ENCODE measurements at places on chromosomes 2 and 18. TPM values are rescaled to one million over a fixed set of nuclear protein-coding genes. Genes with fewer than 3 reads are reported as not detected.

DNA sequence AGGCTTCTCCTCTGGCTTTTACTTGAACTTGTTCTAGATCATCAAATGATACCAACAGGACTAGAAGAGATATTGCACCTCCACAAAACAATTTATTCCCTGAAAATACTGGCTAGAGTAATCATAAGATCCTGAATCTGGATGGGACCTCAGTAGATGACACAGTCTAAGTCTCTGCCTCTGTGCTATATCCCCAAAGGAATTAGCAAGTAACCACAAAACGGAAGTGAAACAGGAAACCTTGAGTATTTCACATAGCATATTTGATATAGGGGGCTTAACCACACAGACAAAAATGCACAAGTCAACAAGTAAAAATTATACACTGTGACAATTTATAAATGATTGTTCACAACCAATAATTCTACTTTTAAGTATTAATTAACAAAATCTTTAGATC, 456.9 kb upstream of the TNP1 start:
- peaks cover 5% of the 10 kb centered on the region for H3K27me3 ChIP-seq
- H3K36me3 ChIP-seq = no peaks in the 10 kb centered on the region
- peak; percentile 52 for DNase-seq
- peaks cover 13% of the 10 kb centered on the region for H3K4me1 ChIP-seq

- H3K4me1 ChIP-seq = peaks cover 55% of the 10 kb centered on the region
- peak; percentile 98 for DNase-seq
- peak overlapping the region; percentile 93 for H3K27ac ChIP-seq
- H3K4me3 ChIP-seq = no peak overlapping the region
These were observed 22.8 kb downstream of the GLI2 start for GRCh38 chr2:120758181-120759144.

The UBXN4 gene
- 41.8 TPM for total RNA-seq

DNA sequence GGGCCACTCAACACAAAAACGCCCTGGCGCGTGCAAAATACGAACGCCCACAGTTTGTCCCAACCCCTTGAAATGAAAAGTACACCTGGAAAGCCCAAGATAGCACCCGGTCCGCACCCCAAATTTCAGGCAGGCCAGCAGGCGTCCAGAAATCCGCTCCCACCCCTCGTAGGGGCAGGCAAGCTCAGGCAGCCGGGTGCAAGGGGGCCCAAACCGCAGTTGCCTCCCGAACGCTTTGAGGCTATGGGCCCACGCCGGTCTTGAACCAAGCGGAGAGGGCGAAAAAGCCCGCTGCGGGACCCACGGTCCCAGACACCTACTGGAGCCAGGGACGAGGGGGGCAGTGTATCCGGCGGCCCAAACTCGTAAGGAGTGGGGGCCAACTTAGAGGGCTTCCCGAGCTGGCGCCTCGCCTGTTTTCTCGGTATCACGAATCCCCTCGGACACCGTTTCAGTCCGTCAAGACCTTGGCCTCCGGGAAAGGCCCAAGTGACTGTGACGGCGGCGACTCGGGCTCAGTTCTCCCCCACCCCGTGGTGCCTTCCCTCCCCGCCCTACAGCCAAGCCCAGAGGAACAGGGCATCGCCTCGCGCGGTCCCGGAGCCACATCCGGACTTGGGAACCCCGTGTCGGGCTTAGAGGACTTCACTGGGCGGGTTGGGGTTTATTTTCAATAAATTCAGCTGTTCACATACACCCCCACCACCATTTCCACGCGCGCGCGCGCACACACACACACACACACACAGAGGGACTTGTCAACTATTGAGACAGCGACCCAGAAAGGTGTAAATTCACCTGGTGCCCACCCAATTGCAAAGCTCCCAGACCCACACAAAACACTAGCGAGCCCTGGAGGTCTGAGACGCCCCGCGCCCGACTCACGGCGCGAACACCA, 6.2 kb upstream of the SATB2 start:
- no peaks in the 10 kb centered on the region for H3K36me3 ChIP-seq
- H3K27ac ChIP-seq = no peak overlapping the region
- H3K27me3 ChIP-seq = peaks cover 86% of the 10 kb centered on the region
- peaks cover 47% of the 10 kb centered on the region for H3K4me1 ChIP-seq

GRCh38 chr18:6486313-6486712, 71.6 kb upstream of the L3MBTL4 start:
- no peak for DNase-seq
- no peak overlapping the region for H3K27ac ChIP-seq
- H3K27me3 ChIP-seq = peaks cover 2% of the 10 kb centered on the region
- no peak overlapping the region for H3K4me3 ChIP-seq
- H3K36me3 ChIP-seq = no peaks in the 10 kb centered on the region
- peaks cover 3% of the 10 kb centered on the region for H3K4me1 ChIP-seq

DNA sequence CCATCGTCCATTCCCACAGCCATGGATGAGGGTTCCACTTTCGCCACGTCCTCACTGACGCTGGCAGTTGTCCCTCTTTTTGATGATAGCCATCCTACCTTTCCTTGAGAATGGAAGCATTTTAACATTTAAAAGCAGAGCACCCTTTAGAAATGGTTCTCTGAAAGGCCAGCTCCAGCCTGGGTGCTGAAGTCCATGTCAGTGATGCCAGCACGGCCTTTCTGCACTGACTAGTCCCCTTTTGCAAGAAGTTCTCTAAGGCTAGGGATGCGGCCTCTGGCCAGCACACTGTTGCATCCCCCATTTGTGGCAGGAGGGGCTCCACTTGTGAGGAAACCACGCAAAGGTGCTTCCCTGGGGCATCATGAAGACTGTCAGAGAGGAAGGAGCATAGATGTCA, 203.5 kb downstream of the MGAT5 start:
- DNase-seq = no peak
- H3K4me3 ChIP-seq = no peak overlapping the region
- no peak overlapping the region for H3K27ac ChIP-seq
- peaks cover 23% of the 10 kb centered on the region for H3K4me1 ChIP-seq

DNA sequence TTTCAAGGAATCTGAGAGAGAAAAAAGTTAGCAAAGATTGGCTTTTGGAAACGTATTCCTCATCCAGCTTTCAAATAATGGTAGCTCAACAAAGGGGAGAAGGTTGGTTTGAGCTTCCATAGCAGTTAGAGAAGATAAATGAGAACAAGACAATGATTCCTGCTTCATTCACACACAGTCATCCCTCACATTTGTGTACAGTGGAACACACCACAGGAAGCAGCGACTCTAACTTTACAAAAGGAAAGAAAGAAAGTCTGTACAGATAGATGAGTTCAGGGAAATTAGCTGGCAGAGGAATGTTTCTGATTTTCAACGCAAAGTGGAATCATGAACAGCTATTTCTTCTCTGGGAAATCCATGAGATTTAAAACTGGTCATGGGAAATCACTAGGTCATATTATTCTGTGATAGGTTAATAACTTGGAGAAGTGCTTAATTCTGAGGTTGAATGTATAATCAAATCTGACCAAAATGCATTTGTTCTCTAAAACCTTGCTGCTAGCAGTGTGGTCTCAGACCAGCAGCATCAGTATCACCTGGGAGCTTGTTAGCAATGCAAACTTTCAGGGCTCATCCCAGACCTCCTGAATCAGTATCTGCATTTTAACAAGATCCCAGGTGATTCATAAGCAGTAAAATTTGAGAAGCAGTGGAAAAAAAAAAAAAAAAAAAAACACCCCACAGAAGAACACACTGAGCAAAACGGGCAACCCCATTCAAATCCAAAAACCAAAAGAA, 112.0 kb downstream of the GRB14 start:
- H3K4me3 ChIP-seq = no peak overlapping the region
- no peaks in the 10 kb centered on the region for H3K36me3 ChIP-seq
- DNase-seq = no peak
- no peaks in the 10 kb centered on the region for H3K27me3 ChIP-seq
- no peak overlapping the region for H3K27ac ChIP-seq
- peaks cover 6% of the 10 kb centered on the region for H3K4me1 ChIP-seq

DNA sequence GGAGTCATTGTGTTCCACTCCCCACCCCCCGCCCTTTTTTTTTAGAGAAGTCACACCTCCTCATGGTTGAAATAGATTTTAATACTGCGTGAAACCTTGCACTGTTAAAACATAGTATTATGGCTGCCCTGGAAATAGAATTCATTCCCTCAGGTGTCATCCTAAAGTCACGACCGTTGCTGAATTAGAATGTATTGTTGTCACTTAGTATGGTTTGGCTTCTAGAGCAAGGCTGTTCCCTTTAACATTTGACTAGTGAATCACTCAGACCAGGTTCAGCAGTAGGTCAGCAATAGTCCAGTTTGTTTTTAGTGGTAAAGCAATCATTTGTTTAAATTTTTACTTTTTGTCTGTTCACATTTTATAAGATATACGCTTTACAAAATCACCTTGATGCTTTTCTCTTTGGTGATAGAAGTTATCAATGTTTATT, 1.2 kb downstream of the BABAM2 start:
- H3K27me3 ChIP-seq = no peaks in the 10 kb centered on the region
- H3K27ac ChIP-seq = no peak overlapping the region
- H3K4me1 ChIP-seq = peaks cover 12% of the 10 kb centered on the region
- no peak for DNase-seq

- no peaks in the 10 kb centered on the region for H3K4me1 ChIP-seq
- no peak overlapping the region for H3K4me3 ChIP-seq
- H3K36me3 ChIP-seq = no peaks in the 10 kb centered on the region
- H3K27ac ChIP-seq = no peak overlapping the region
These were observed 655.0 kb downstream of the STK39 start for GRCh38 chr2:167592441-167592840.

The PECR gene
- total RNA-seq = 8.9 TPM

GRCh38 chr2:44430342-44430741, 68.6 kb downstream of the CAMKMT start:
- no peak overlapping the region for H3K4me3 ChIP-seq
- H3K36me3 ChIP-seq = no peaks in the 10 kb centered on the region
- no peaks in the 10 kb centered on the region for H3K27me3 ChIP-seq

- DNase-seq = peak; percentile 68
- H3K27ac ChIP-seq = no peak overlapping the region
- H3K27me3 ChIP-seq = no peaks in the 10 kb centered on the region
These were observed 31.9 kb upstream of the TFPI start for GRCh38 chr2:187586011-187586641.

DNA sequence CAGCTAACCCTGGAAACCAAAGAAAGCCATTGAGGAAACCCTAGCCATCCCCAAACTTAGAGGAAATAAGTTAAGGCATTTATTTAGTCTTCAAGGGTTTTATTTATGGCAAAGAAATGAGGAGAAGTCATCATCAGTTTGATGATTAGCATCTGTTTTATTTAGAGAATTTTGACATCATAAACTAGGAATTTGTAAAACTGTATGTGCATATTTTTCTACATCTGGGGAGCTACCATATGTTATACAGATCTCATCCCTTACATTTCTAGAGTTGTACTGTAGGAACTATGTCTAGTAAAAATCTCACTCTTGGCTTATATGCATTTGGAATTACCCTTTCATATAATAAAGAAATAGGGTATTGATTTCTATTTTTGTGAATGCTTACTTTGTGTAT, 48.7 kb downstream of the FMNL2 start:
- no peaks in the 10 kb centered on the region for H3K27me3 ChIP-seq
- DNase-seq = peak; percentile 71
- no peak overlapping the region for H3K4me3 ChIP-seq
- peak overlapping the region; percentile 6 for H3K27ac ChIP-seq
- no peaks in the 10 kb centered on the region for H3K36me3 ChIP-seq
- no peaks in the 10 kb centered on the region for H3K4me1 ChIP-seq

- no peaks in the 10 kb centered on the region for H3K36me3 ChIP-seq
- no peak overlapping the region for H3K4me3 ChIP-seq
- no peak for DNase-seq
- no peaks in the 10 kb centered on the region for H3K4me1 ChIP-seq
- H3K27me3 ChIP-seq = no peaks in the 10 kb centered on the region
These were observed 97.0 kb upstream of the MC4R start for GRCh38 chr18:60469387-60470100.

The MEIS1 gene
- total RNA-seq = 14.5 TPM
